ENCODE measurements at places on chromosomes 5 and 9.

- DNase-seq, result no peak
These were observed 431.6 kb downstream of the IRX1 start for GRCh38 chr5:4027088-4027734.

DNA sequence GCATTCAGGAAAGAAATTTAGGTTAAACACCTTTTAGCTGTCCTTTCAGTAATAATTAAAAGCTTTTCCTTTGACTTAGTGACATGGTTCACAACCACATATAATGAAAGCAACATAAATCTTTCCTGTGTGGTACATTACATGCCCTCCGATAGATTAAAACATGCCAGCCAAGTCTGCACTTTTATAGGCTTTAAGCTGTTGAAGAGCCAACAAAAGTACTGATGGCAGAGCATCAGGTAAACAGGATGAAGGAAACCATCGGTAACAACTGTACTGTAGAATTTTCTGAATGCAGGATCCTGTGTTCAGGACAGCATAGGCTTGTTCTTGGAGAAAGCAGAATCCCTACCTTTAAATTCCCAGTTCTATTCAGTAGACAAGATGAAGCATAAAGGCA, 226.6 kb downstream of the MLLT3 start:
- no peak for DNase-seq

GRCh38 chr9:127193483-127193882, 71.0 kb upstream of the ANGPTL2 start:
- DNase-seq, result no peak

DNA sequence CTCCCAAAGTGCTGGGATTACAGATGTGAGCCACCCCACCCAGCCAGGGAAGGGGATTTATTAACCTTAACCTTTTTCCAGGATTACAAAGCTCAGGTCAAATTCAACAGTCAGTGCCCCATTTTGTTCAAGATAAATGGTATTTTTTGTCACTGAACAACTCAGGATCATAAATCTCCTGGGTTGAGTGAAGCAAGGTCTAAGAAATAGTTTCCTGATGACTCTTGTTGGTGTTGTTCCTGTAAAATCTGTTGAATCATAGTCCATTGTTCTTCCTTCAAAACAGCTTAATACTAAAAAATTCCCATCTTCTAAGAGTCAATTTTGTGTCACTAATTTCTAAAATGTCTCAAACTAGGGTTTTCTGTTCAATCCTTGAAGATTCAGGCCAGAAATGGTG, 33.9 kb upstream of the JMY start:
- peak; percentile 57 for DNase-seq

GRCh38 chr9:4887556-4887955, 94.8 kb downstream of the RCL1 start:
- peak; percentile 48 for DNase-seq

- no peak for DNase-seq
These were observed 15.6 kb downstream of the FKBP15 start for GRCh38 chr9:113205432-113205831.

DNA sequence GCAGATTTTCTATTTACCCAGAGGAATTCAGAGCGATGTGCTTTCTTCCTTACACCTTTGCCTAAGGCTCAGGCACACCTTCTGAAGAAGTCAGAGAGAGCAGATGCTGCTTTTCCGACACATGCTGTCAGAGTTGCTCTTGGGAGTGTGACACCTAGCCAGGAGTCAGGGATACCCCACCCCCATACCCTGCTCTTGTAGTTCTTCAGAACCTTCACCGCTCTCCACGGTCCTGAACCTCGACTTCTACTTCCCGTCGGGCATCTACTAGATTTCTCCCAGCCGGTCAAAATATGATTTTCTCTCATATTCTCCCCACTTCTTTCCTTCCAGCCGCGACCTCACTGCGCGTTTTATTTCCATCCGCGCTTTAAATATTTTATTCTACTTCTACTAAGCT, 1.7 kb downstream of the GRIN3A start:
- no peak for DNase-seq

DNA sequence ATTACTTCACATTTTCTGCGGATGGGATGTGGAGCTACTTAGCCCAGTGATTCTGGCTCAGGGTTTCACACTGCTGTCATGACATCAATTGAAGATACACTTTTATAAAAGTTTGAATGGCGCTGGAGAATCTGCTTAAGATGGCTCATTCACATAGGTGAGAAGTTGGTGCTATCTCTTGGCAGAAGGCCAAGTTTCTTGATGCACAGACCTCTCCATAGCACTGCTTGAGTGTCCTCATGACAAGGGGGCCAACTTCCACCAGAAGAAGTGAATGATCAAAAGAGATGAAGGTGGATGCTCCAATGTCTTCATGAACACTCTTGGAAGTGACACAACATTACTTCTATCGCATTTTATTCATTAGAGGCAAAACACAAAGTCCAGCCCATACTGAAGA, 403.7 kb upstream of the CCNG1 start:
- no peak for DNase-seq

DNA sequence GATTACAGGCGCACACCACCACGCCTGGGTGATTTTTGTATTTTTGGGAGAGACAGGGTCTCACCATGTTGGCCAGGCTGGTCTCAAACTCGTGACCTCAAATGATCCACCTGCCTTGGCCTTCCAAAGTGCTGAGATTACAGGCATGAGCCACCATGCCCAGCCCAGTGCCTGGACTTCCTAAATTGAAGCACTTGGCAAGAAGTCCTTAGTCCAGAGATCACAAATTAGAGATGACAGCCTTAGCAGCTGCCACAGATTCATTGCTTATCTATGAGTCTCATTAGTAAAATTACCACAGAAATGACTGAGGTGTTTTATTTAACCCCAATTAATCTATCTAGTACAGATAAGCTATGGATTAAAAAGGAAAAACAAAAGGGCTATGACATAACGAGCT, 19.2 kb downstream of the EFCAB9 start:
- DNase-seq, result no peak

DNA sequence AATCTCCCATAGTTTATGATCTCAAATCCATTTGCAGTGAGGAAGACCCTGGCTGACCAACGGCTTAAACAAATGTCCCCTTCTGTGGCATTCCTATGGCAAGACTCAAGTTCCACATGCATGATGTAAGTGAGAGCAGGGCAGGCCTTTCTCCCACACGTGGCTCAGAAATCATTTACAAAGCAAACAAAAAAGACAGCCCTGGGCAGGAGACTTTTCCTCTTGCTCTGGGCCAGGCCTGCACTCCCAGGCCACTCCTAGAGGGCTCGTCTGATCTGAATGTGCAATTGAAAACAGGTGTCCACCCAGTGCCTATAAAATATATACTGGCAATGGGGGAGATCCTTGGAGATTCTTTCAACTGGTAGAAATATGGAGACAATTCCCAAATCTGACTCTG, 123.1 kb downstream of the DMRT2 start:
- DNase-seq, result no peak

GRCh38 chr5:127958421-127959011, 125.0 kb upstream of the SLC12A2 start:
- DNase-seq, result no peak

DNA sequence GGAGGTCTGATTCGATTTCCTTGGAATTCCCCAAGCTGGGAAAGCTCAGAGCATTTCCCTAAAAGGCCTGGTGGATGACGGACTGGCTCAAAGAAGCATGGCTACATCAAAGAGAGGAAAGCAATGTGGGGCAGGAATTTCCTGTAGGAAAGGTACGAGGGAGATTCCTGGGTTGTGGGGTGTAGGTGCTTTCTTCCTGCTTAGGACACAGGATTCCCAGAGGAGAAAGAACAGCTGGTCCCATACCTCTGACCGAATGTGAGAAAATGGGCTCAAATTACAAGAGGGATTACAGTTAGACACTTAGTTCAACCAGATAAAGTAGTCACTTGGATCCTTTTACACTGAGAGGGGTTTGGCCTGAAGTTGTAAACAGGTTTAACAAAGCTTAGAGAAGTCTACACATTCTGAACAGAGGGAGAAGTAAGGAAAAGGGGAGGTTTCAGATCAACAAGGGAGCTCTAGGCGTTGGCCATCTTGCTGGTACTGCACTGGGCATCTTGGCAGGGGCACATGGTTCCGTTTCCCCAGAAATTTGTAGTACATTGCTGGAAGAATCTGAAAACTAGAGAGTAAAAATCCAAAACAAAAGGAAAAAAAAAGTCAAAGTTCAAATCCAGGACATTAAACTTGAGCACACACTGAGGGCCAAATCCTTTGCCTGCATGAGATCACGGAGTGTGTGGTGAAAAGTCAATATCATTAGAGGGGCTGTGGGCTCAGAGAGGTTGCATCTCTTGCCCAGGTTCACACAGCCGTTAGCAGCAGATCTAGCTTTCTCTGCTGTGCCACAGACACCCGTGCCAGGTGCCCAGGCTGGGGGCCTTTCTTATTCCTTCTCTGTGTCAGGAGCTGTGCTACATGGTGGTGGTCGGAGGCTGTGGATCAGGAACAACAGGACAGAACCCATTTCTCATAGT, 171.3 kb downstream of the RGS3 start:
- peak; percentile 88 for DNase-seq

DNA sequence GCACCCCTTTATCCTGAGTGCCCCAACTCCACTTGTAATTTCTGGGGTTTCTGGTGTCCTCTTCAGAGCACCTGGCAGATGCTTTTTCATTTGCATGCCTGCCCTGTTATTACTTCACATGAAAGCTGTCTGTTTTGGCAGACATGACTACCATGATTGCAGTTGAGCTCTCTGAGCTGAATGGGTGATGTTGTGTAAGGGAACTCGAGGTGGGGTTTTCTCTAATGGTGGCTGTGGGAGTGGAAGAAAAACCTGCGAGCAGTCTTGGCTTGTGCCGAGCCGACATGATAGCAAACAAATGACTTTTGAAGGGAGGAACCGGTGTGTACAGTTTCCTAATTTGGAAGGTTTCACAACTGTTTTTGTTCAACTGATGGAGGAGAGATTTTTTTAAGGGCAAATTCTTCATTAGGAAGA, 196.2 kb downstream of the AOPEP start:
- DNase-seq, result no peak

DNA sequence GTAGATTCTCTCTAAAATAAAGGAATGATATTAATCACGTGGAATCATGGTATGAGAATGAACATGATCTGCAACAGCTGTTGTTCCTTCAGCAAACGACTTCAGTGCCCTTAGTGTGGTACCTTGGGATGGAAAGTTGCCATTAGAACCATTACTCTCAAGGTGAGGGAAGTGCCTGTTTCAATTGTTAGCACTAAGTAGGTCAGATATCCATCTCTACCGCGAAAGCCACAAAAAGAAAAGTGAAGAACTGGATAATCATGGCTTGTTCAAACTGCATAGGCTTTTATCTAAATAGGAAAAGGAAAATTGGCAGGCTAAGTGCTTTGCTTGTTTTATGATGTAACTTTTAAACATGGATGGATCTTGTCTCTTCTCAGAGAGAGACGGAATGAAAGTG, 380.7 kb downstream of the MRPS30 start:
- DNase-seq, result no peak

DNA sequence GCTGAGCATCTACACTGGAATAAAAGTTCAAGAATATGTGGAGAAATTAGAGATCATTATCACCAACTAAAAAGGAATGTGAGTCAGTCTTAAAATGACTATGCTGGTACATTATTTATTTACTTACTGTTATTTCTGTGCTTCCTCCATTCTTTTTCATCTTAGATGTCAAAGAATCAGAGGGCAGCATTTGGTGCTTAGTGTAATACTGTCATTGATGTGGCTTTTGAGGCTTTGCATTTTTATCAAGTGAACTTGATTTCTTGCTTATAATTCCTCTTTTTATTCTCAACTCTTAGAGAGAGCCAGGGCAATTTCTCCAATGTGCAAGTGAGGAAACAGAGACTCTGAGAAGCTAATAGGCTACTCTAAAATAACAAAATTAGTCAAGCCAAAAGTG, 163.7 kb upstream of the TRPC7 start:
- no peak for DNase-seq

GRCh38 chr5:93381057-93381456, 200.0 kb downstream of the NR2F1-AS1 start:
- DNase-seq, result peak; percentile 64

GRCh38 chr9:82423700-82424099, 435.1 kb downstream of the SPATA31D1 start:
- no peak for DNase-seq

- DNase-seq, result peak; percentile 58
These were observed 30.5 kb downstream of the CNTFR start for GRCh38 chr9:34558919-34559623.

DNA sequence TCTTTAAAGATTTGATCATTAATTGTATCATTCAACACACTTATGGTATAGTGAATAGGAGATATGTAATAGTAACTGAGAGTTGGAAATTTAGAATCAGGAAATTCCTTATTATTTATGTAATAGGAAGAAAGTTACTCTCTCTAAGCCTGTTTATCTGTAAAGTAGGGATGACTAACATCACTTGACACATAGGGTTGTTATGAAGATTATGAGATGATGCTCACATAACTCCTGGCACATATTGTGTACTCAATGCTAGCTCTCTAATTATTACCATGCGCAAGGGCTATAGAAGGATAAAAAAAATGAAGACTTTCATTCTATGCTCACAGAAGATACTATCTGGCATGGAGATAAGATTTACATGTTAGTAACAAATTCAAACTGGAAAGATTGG, 149.9 kb downstream of the ISOC1 start:
- no peak for DNase-seq

DNA sequence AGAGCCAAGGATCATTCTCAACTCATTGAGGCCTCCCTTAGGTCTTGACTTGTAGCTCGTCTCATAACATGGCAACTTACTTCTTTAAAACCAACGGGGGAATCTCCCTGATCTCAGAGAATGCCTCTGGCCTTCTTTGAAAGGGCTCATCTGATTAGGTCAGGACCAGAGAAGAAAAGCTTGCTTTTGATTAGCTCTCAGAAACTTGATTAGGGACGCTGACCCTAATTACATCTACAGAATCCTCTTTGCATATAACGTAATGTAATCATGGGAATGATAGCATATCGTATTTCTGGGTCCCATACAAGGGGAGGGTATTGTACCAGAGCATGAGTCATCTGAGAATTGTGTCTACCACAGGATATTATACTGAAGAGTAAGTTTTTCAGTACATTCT, 125.1 kb upstream of the SH3GL2 start:
- DNase-seq, result no peak
